Progenitor cell of endocrine pancreas (in vitro differentiated cells): ENCODE measurements at places on chromosomes 16 and 17.
A peak's percentile ranks its signal among the peaks of the same experiment; 100 is the strongest.

DNA sequence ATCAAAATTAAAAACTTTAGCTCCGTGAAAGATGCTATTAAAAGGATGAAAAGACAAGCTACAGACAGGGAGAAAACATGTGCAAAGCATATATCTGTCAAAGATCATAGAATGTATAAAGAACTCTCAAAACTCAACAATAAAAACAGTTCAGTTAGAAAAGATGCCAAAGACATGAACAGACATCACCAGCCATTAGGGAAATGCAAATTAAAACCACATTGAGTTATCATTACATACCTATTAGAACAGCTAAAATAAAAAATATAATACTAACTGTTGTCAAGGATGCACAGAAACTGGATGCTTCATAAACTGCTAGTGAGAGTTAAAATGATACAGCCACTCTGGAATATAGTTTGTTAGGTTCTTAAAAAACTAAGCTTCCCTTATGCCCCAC is 58.8 kb downstream of the NFATC3 start:
- DNase-seq = no peak

DNA sequence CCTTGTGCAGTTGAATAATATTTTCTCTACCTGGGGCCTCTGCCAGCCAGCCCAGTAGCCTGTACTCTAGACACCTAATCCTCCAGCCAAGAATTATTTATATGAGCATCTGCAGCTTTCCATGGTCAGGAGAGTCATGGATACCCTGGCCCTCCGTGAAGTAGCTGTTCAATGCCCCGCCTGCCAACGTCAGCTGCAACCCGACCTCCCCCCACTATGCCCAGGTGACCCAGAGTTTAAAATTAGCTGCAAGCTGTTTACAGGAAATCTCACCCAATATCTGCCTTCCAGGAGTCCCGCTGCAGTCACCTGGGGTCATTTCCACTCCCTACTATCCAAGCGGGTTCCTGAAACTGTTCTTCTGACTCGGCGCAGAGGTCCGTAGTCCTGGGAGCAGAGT is 12.3 kb downstream of the SDR42E2 start:
- no peak for DNase-seq

DNA sequence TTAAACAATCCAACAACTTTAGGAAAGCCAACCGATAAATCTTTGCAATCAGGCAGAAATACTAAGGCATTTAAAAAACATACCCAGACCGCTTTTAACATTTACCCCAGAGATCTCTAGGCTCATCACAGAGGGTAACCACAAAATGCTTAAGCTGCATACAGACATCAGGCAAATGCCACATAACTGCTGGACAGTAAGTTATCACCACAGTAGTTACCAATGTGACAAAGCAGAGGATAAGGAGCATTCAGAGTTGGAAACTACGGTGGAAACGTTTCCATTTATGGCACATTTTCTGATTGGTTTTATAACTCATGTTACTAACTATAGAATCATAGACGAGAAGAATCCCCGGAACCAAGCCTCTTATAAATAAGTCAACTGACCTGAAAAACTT is 77.5 kb downstream of the KANSL1 start:
- DNase-seq = no peak

- no peak for DNase-seq
These were observed 389.1 kb downstream of the HAPSTR1 start for GRCh38 chr16:9480503-9480902.

DNA sequence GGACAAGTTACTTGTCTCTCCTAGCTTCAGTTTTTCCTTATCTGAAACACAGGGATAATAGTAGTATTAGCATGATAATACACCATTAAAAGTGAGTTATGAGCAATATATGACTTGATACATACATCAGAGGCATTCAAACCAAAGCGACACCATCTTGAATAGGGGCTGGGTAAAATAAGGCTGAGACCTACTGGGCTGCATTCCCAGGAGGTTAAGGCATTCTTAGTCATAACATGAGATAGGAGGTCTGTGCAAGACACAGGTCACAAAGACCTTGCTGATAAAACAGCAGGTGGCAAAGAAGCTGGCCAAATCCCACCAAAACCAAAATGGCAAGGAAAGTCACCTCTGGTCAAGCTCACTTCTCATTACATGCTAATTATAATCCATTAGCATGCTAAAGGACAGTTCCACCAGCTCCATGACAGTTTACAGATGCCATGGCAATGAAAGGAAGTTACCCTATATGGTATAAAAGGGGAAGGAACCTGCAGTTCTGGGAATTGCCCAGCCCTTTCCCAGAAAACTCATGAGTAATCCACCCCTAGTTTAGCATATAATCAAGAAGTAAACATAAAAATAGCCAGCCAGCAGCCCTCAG is 37.2 kb upstream of the HS3ST3A1 start:
- no peak for DNase-seq

DNA sequence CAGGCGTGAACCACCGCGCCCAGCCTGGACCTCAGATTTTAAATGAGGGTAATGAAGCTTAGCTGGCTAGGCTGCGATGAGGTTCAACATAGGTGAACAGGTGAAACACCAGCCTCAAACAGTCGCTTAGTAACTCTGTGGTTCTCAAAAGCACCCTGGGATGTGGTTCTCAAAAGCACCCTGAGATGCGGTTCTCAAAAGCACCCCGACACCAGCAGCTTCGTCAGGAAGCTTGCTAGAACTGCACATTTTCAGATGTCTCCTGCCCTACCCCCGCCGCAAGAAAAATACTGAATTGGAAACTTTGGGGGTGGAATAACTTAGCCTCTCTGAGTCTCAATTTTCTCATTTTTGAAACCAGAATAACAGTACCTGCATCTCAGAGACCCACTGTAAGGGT is 86.7 kb upstream of the XYLT1 start:
- DNase-seq = no peak

DNA sequence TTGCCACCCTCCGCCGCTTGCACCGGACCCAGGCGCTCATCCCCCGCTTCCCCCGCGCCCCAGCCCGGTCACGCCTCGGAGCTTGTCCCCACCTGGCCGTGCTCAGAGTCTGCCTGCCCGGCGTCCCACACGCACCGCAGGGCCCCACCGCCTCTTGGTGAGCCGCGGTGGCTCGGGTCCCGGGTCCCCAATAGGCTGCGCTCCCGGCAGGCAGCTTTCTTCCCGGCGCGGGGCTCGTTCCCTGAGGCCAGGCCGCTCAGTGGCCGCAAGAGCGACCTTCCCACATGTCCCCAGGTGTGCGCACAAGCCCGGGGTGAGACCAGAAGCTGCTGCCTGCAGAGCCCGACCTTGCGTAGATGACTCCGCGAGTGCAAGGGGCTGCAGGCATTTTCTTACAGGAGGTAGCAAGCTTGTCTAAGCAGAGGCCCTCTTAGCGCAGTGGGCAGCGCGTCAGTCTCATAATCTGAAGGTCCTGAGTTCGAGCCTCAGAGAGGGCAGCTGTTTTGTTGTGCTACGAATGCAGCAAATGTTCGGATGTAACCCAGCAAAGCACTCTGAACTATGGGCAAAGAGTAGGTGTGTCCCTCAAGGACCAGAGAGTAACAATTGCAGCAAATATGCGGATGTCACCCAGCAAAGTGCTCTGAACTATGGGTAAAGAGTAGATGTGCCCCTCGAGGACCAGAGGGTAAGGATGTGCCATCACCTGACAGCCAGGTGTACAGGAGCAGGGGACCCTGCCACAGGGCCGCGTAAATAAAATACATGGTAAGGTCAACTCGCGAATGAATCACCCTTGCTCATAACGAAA is 15.6 kb downstream of the TLE7 start:
- peak; percentile 80 for DNase-seq

GRCh38 chr16:15602285-15603044 is 40.5 kb downstream of the MARF1 start:
- DNase-seq = no peak

- DNase-seq = no peak
These were observed 96.5 kb downstream of the ANKRD11 start for GRCh38 chr16:89393738-89394406.

DNA sequence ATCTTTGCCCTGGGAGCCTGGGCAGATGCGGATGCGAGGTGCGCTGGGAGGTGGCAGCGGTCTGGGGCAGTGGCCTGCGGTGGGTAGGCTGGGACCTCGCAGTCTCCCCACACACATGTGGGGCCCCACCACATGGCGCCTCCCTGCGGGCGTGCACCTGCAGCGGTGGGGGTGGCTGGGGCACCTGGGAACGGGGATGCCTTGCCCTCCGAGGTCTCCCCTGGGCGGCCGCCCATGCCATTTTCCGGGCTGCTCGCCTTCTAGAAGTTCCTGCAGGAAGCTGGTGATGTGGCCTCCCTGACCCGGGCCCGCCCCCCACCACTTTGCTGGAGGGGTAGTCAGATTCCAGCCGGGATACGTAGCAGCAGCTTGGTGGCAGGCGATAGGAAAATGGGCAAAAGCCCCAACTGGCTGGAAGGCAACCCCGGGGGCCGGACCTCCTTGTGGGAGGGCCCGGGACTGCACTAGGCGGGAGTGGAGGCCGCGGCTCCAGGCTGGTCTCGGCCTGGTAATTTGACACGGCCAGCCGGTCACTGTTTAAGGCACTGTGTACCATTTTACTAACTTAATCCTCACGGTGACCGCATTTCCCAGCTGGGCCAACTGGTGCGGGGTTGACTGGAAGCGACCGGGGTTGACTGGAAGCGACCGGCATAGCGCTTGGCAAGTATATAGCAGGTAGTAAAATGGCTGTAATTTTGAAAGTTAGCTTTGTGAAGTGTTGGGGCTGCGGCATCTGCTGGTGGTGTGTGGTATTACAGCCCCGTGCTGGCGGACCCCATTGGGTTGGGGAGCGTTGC is 38.5 kb downstream of the IGF2BP1 start:
- peak; percentile 32 for DNase-seq

DNA sequence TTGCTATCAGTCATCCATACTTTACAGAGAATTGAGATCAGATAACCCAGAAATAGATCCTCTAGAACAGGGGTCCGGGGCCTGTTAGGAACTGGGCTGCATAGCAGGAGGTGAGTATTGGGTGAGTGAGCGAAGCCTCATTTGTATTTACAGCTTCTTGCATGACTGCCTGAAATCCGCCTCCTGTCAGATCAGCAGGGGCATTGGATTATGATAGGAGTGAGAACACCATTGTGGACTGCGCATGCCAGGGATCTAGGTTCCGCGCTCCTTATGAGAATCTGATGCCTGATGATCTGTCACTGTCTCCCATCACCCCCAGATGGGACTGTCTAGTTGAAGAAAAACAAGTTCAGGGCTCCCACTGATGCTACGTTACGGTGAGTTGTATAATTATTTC is 13.0 kb upstream of the SCIMP start:
- DNase-seq = no peak

- DNase-seq = no peak
These were observed 106.1 kb downstream of the LITAF start for GRCh38 chr16:11480634-11481033.

GRCh38 chr16:35599429-35600160 is 2140.2 kb downstream of the TP53TG3F start:
- DNase-seq = no peak

DNA sequence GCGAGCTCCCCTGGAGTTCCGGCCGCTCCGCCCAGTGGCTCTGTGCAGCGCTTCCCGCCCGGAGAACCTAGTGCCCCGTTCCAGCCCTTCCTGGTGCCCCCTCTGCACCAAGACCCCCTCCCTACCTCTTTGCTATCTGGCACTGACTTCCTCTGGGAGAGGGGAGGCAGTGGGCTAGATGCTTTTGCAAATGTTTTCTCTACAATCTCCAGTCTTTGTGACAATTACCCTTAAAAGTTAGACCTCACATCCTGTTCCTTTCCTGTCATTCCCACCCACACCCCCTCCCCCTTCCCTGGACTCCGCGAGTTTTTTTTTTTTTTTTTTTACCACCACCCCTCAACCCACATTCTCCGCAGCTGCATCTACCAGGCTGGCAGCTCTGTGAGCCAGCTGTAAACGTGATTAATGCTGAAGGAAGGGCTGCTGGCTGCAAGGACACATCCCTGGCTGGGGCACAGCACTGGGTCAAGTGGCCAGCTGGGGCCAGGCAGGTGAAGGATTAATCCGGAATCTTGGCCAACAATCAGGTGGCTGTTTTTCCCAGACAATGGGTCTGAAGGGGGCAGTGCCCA is 101.5 kb downstream of the MGAT5B start:
- no peak for DNase-seq

DNA sequence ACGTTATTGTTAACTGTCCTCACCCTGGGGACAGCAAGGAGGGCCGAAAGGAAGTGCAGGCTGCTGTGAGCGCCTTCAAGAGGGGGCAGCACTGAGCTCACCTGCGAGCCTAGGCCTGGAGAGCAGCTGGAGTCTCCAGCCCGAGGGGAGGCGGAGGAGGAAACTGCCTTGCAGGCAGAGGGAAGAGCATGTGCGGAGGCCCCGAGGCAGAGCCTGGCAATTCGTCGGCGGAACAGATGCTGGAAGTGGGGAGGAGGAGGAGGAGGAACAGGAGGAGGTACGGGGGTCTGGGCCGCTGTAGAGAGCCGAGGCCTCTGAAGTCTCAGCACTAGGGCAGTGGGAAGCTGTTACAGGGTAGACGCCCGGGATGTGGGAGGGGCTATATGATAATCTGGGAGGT is 49.6 kb upstream of the PLCG2 start:
- DNase-seq = no peak

DNA sequence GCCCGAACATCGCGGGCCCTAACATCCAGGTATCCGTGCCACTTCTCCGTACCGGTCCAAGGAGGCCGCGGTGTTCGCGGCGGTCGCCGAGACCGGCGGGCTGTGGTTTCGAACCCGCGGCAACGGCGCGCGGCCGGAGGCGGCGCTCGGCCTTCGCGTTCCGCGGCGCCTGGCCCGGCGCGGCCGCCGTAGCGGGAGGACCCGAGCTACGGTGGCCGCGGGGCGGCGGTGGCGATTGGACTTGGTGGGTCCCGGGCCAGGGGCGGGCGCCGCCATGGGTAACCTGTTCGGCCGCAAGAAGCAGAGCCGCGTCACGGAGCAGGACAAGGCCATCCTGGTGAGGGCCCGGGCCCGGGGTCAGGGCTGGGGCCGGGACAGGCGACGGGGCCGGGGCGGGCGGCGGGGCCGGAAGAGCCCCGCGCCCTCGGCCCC is at the start of gene CHMP6:
CHMP6 (plus strand) TSS at position 197 of the 432 bp plus-strand sequence; CDS start at position 275, 78 bp downstream.
- DNase-seq = peak; percentile 63
